Activated T-cell treated with anti-CD3 and anti-CD28 coated beads for 48 hours (primary cell): ENCODE measurements at places on chromosomes 7 and 10.

DNA sequence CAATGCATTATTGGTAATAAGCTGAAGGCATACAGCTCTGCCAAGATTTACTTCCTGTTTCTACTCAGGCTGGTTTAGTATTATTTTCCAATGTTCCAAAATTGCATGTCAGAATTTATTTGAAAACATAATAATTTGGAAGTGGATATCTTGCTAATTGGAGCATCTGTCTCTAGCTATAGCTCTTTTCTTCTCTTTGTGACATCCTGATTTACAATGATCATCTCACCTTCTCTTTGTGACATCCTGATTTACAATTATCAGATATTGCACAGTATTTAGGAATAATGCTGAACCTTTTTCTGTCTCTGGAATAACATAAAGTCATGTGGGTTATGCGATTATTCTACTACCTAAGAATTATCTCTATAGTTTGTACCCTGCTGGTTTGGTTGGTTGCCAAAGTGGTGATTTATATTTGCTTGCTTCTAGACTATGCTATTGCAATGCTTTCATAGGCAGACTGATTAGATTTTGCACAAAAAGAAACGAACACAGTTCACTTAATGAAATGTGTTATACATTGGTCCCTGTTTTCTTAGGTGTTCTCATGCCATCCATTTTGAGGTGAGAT is 44.3 kb upstream of the CABCOCO1 start:
- no peak for DNase-seq

- DNase-seq = no peak
These were observed 43.3 kb upstream of the HBP1 start for GRCh38 chr7:107125475-107125874.

- DNase-seq = peak; percentile 20
These were observed 22.0 kb downstream of the CSGALNACT2 start for GRCh38 chr10:43160046-43160920.

DNA sequence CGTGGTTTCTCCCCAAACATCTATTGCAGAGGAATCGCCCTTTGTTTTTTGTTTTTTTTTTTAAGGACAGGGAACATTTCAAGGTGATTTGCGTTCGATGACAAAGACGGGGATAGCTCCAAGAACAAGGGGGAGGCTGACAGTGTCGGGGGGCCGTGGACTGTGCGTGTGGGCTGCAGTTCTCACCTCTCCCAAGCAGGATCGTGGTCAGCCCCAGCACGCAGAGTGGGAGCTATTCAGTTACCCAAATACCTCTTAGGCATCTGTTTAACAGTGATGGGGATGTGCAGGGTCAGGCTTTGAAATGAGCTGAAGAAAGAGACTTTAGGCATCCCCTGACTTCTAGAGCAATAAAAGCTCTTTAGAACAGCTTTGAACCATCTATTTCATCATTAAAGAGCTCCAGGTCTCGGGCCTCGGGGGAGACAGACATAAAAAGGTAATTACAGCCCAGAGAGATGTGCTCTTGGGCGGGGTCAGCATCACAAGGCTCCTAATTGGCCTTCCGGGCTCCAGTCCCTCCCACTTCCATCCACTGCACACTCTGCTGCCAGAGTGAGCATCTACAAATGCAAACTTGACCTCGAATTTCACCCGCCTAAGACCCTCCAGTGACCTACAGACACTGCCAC is 97.3 kb downstream of the MYL10 start:
- no peak for DNase-seq

GRCh38 chr7:44325201-44325671 is at the start of gene CAMK2B:
Gene CAMK2B, minus strand, starts transcription at chr7:44325594. Its CDS starts 173 bp downstream, at chr7:44325421.
- DNase-seq = peak; percentile 35

DNA sequence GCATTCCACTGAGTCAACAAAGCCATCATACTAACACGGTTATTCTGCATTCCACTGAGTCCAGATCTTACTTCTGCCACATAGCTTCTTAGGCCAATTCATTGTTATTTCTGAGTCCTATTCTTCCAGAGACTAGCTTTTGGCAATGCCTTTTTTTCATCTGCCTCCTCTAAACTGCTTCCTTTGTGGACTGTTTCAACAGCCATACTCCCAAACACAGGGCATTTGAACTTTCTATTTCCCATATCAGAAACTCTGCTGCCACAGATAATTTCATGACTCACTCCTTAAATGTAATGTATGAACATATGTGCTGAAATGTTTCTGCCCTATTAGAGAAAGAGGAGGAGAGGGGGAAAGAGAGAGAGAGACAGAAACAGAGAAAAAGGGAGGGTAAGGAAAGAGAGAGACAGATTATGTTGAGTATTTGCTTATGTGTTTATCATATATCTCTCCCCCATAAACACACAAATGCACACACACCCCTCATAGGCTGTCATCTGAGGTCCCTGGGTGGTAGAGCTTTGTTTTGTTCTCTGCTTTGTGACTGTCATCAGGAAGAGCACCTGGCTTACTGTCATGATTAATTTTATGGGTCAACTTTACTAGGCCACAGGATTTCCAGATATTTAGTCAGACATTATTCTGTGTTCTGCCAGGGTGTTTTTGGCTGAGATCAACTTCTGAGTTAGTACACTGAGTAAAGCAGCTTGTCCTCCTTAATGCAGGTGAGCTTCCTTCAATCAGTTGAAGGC is 308.0 kb upstream of the KCND2 start:
- no peak for DNase-seq

DNA sequence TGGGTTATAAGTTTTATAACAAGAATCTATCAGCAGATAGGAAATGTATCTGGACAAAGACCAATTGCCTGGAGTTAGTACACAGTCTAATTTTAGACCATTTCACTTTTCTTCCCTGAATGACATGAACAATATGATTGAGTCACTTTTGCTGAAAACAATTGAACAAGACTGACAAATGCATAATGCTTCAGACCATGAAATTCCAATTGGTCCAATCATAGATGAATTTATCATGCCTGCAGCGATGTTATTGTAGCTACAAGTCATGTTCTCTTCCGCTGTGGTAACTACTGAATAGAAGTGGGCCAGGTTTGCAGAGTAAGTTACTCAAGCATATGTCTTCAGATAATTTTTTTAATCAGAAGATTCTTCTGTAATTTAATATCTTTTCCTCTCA is 73.4 kb downstream of the VSTM2A start:
- no peak for DNase-seq

DNA sequence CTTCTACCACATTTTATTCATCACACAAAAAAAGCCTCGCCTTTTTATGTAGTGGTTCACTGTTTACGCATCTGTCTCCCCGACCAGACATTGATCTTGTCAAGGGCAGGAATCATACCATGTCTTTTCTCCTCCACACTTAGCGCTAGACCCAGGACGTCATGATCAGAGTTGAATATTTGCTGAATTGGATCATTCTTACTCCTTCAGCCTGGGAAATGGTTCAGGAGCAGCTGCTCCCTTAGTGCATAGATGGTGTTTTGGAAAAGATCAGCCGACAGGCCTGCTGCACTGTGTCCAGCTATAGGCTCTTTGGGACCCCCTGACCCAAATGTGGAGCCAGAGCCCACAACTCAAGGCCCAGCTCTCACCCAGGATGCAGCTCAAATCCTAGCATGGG is 249.1 kb upstream of the TMEM72 start:
- no peak for DNase-seq

GRCh38 chr7:37220664-37221063 is 228.0 kb downstream of the ELMO1 start:
- DNase-seq = no peak

GRCh38 chr10:127878475-127879055 is 14.2 kb downstream of the CLRN3 start:
- DNase-seq = no peak

DNA sequence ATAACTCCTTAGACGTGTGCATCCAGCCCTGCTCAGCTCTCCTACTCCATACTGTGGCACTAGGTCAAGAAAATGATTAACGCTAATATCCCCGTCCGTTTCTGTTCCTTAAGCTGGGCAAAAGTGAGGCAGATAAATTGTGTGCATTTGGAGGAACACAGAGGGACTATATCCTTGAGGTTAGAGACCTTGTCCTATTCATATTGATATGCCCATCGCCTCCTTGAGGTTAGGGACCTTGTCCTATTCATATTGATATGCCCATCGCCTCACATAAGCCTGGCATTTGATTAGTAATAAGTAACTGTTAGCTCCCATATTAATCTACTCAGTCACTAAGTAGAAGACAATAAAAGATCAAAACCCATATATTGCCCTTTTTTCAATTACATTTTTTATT is 12.9 kb upstream of the TAX1BP1 start:
- no peak for DNase-seq

DNA sequence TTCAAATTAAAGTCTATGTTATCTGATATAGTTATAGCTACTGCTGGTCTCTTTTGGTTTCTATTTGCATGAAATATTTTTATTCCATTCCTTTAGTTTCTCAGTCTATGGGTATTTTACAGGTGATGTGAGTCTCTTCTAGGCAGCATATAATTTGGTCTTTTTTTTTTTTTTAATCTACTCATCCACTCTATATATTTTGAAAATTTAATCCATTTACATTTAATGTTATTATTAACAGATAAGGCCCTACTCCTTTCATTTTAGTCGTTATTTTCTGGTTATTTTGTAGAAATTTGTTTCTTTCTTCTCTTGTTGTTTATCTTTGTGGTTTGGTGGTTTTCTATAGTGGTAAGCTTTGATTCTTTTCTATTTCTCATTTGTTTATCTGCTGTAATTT is 58.8 kb downstream of the MALRD1 start:
- DNase-seq = no peak

GRCh38 chr7:27064661-27065060 is 31.1 kb downstream of the HOXA1 start:
- DNase-seq = no peak

DNA sequence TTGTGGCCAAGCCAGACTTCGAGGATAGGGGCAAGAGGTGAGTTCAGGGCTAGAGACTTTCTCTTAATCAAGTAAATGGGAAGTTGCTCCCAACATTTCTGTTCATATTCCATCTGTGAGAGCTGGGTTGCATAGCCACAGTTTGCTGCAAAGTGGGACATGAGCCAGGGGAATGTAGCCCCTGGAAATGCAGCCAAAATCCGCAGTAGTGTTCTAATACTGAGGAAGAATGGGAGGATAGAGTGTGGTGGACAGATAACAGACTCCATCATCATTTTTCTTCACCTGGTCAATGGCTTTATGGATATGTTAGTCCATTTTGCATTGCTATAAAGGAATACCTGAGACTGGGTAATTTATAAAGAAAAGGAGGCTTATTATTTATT is 177.7 kb downstream of the SKIDA1 start:
- DNase-seq = no peak

GRCh38 chr7:81447351-81447952 is 322.4 kb downstream of the HGF start:
- no peak for DNase-seq

GRCh38 chr10:119270762-119271366 is 63.5 kb downstream of the GRK5 start:
- DNase-seq = peak; percentile 49

GRCh38 chr7:73841689-73842066 is 638 bp downstream of the METTL27 start:
- no peak for DNase-seq

DNA sequence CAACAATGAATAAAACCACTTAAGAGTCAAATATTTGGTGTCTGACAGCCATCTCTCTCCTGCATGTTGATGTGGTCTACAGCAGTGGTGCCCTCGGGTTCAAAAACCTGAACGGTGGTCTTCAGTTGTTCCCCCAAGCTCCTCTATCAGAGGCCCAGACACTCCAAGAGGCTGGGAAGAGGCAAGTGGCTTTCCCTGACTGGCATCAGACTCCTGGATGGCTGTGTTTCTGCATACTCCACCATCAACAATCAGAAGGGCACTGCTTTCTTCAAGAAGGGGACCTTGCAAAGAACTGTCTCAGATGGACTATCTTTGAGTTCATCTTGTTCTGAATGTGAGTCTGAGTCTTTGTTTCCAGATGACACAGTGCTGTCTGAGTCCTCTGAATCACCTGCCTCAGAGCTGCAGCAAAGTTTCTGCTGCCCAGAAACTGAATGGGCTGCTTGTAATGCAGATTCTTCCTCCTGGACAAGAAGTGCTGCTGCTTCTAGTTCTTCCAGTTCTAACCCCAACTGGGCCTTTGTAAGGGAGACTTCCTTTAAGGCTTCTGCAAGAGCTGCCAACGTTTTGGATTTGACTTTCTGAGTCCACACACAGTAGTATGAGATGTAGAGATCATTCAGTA is 5.9 kb upstream of the SGMS1 start:
- DNase-seq = no peak

DNA sequence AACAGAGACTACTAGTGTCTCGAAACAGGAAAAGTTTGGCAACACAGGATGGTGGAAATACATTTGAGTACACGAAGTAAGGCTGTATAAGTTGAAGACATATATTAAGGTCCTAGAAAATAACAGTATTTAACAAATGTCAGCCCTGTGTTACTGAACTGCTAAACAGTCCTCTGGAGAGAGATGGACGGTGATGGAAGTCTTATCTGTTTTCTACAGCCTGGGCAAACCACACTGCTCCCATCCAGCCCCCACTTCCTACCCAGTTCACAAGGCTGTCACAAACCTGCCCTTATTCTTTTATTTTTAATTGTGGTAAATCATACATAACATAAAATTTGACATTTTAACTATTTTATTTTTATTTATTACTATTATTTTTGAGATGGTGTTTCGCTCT is 179.1 kb downstream of the DNAJC1 start:
- DNase-seq = no peak

GRCh38 chr7:32379510-32380112 is 110.6 kb downstream of the LSM5 start:
- no peak for DNase-seq

- DNase-seq = no peak
These were observed 2.9 kb upstream of the FGL2 start for GRCh38 chr7:77202481-77202976.
